ENCODE measurements at places on chromosomes 2 and 18.

- no peak for DNase-seq
Measured at GRCh38 chr2:143758629-143759330, 629.6 kb downstream of the ARHGAP15 start.

DNA sequence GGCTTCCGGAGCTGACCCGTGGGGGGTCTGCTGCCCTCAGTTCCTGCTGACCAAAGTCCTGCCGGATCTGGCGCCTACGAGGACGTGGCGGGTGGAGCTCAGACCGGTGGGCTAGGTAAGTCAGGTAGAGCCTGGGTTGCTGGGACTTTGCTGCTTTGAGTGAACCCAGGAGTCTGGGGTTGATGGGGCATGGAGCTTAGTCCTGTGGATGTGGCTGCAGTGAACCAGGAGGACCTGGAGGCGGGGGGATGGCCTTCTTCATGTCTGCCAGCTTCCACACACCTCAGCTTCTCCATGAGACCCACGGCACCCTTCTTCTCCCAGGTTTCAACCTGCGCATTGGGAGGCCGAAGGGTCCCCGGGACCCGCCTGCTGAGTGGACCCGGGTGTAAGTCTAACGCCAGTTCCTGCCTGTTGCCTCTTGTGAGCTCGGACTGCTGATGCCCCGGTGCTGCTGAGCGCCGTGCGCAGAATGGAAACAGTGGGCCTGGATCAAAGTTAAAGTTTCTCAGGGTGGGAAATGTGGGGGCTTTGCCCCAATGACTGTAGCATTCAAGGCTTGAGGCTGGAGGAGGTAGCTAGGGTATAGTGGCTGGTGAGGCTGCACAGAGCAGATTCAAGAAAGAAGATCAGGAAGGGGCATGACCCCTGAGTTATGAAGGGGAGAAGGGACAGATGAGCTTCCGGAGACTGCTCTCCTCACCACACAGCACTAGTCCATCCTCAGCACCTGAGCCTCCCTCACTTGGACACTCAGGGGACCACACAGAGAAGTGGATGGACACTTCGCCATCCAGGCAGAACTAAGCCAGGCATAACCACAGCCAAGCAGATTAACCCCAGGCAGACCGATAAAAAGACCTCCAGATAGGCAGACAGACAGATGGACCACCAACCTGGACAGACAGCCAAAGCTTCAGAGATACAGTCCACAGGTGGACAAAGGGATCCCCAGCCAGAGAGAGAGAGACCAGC, 17.3 kb downstream of the PTPN18 start:
- no peak for DNase-seq

DNA sequence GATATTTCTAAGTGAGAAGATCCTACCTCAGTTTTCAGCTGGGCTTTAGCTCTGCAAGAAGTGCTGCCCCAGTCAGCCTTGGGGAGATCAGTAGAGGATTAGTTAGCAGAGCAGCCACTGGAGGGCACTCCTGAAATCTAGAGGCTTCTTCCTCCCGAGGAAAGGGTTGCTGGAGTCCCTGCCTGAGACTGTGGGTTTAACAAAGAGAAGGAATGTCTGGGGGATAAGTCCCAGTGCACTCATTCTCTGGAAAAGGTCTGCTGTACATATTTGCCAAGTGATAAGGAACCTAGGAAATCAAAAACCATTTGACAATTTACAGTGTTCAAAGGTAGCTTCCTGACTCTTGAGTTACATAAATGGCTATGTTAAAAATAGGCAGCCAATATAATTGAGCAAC, 207.2 kb downstream of the SLC8A1 start:
- DNase-seq, result peak; percentile 49

DNA sequence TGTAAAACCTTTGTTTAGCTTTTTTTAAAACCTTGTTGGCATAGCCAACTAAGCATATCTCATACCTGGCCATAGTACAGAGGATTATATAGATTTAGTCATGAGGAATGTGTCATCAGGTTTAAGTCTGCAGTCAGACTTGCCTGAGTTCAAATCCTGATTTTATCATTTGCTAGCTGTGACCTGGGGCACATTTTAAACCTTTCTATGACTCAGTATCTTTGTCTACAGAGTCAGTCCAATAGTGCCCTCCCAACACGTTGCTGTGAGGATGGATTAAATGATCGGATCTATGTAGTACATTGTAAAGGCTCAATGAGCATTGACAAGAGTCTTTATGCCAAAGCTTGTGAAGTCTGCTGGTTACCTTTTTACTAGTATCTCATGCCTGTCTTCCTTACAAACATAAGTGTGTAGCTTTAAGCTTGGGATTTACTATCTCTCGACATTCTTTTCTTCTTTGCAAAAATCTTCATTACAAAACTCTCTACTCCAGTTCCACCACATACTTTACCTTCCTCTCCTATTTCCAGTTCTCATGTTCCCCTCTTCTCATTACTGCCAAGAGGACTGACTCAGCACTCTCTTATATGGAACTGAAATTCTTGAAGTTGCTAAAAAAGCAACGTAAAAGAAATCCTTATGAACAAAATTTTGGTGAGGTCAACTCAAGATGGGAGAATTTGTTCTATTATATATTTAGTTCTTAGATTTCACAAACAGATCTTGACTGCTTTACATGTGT, 68.1 kb upstream of the RBMS1 start:
- peak; percentile 64 for DNase-seq

- DNase-seq, result peak; percentile 66
Measured at GRCh38 chr18:67771271-67771670, 254.8 kb upstream of the DSEL start.

DNA sequence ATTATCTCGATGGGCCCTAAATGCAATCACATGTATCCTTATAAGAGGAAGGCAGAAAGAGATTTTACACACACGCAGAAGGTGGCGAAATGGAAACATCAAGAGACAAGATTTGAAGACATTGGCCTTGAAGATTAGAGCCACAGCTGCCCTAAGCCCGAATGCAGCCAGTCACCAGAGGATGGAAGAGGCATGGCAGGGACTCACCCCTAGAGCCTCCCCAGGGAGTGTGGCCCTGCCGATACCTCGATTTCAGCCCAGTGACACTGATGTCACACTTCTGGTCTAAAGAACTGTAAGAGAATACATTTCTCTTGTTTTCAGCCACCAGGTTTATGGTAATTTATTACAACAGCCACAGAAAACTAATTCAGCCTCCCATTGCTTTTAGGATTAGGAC, 17.4 kb downstream of the TTC39C start:
- DNase-seq, result no peak

GRCh38 chr18:3218819-3219218, 949 bp downstream of the MYOM1 start:
- no peak for DNase-seq
